ENCODE measurements at places on chromosomes 5 and 9.

GRCh38 chr5:174825587-174825986, 101.2 kb downstream of the MSX2 start:
- no peak for DNase-seq

- DNase-seq: no peak
These were observed 50.9 kb downstream of the GPR107 start for GRCh38 chr9:130104491-130105193.

- DNase-seq: no peak
These were observed 6.6 kb upstream of the CNOT6 start for GRCh38 chr5:180487556-180487955.

DNA sequence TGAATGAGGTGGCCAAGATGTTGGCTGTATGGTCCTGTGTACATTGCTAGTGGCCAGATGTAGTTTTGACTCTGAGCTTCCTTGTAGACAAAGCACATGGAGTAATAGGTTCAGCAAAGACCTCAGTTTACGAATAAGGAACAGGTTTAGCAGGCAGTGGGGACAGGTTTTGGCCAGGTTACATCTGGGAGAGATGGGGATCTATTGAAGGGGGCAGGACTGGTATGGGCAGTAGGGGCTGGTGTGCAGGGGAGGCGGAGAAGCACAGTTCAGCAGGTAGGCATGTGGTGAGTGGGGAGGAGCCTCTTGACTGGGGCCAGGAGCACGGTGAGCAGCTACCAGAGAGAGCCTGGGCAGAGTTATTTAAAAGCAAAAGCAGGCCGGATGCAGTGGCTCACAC, 67.3 kb downstream of the PDZD2 start:
- DNase-seq: no peak

GRCh38 chr5:33857037-33857436, 34.8 kb downstream of the ADAMTS12 start:
- DNase-seq: no peak

- DNase-seq: no peak
These were observed 1.7 kb downstream of the KIF4B start for GRCh38 chr5:155015239-155015638.

DNA sequence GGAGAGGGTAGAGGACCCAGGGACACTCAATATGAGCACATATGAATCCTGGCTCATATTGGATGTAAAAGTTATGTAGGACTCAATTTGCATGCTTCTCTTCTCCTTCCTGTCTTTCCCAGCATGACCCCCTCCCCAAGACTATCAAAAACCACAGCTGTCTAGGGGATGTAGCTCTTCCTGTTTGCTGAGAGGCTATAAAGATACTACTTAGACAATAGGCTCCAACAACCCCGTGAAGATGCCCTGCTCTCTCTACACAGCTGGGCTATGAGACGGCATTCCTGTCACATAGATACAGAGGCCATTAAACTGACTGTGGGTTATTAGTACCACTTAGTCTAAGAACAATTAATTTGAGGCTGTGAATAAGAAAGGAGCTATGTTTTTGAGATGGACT, 56.5 kb upstream of the PCSK1 start:
- no peak for DNase-seq

DNA sequence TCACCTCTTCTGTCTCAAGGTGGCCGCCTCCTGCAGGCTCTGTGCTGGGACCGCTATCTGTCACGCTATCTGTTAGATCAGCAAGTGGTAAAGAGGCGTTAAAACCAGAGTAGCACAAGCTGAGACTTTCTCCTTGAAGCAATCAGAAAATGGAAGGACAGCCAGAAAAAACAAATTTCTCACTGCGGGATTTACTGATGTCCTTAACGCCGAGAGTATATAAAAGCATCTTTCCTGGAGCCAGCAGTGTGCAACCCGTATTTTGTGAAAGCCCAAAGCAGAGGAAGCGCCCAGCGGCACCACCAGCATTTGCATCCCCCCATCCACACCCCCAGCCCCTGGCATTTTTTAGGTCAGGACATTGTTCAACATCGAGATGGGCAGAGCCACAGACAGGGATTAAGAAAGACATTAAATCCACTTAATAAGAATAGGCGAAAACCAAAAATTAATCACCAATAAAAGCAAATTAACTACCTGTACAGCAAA, 48.6 kb downstream of the DUSP1 start:
- no peak for DNase-seq

- no peak for DNase-seq
These were observed 68.9 kb upstream of the LPAR1 start for GRCh38 chr9:111107141-111107540.

GRCh38 chr9:126611193-126611591, 2.5 kb upstream of the LMX1B start:
- DNase-seq: no peak

DNA sequence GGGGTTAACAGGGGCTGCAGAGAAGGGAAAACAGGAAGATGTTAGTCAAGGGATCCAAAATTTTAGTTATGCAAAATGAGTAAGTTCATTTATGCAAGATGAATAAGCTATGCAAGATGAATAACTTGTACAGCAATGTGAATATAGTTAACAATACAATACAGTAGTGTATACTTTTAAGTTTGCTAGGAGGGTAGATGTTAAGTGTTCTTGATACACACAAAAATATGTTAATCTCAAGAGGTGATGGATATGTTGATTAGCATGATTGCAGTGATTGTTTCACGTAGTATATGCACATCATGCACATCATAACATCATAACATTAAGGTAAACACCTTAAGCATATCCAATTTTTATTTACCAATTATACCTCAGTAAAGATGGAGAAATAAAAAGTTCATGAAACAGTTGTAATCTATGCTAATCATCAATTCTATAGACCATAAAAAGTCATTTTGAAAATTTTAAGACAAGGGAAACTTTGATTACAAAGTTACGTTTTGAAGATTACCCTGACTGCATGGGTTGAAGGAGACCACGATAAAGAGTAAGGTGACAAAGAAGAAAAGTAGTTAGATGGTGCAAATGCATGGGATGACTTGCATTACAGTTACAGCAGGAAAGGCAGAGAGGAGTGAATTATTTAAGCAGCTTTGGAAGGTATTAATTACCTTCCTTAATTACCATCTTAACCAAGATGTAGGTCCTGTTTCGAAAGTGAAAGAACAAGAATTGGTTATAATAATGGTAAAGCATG, 31.4 kb downstream of the FAM174A start:
- no peak for DNase-seq

GRCh38 chr5:169081000-169081724, 219.8 kb downstream of the SLIT3 start:
- DNase-seq: no peak

DNA sequence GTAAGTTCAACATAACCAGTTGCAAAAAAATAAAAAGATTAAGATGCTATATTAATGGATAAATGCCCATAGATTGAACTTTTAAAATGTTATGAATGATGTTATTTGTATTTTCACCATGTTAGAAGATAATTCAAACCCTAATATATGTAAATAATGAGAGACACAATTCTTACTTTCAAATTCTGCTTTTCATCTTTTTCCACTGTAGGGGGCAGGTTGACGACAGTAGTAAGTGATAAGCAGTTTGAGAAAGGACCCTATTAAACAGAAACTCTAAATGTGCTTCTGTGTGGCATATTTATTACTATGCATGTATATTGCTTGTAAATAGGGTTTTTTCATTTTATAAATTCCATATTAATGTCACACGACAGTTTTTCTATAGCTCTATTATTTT, 591.1 kb downstream of the SEMA5A start:
- no peak for DNase-seq

GRCh38 chr9:131304676-131305355, 15.3 kb downstream of the PLPP7 start:
- DNase-seq: no peak

DNA sequence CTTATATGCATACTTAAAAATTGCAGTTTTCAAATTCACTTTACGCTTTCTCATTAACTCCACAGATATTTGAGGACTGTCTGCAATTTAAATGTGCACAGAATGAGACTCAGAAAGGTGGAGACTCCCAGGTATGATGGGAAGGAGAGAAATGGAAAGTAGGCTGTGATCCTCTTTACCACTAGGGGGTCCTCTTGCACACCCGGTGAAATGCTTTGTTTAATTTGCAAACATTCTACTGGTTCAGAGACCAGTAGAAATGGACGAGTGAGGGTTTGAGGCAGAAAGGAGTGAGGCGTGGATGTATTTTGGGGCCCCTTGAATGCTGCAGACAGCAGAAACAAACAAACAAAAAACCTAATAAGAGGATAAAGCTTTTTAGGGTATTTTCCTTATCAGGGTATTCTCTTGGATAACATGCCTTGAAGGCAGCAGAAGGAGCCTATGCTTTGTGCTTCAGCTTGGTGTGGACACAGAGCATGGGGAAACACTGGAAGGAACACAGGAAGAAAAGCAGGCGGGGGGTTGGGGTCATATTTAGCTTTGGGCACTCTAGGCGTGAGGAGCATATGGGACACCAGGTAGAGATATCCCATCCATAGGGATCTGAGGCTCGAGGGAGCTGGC, 410.1 kb downstream of the DMRT2 start:
- peak; percentile 21 for DNase-seq

DNA sequence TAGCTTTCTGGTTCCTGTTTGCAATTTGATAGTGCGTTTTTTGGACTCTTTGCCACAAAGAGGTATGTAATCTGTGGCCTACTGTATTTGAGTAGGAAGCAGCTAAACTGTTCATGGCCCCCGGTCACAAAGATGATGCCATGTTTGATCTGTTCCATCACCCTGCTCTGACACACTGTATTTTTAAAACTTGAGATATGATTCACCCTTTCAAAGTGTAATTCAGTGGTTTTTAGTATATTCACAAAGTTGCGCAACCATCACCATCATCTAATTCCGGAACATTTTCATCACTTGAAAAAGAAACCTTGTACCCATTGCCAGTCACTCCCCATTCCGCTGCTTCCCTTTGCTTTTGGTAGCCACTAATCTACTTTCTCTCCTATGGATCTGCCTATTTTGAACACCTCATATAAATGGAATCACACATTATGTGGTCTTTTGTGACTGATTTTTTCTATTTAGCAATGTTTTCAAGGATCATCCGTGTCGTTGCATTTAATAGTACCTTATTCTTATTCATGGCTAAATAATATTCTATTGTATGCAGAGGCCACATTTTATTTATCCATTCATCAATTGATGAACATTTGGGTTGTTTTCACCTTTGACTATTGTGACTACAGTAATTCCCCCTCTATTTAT, 141.6 kb downstream of the NR3C1 start:
- no peak for DNase-seq

DNA sequence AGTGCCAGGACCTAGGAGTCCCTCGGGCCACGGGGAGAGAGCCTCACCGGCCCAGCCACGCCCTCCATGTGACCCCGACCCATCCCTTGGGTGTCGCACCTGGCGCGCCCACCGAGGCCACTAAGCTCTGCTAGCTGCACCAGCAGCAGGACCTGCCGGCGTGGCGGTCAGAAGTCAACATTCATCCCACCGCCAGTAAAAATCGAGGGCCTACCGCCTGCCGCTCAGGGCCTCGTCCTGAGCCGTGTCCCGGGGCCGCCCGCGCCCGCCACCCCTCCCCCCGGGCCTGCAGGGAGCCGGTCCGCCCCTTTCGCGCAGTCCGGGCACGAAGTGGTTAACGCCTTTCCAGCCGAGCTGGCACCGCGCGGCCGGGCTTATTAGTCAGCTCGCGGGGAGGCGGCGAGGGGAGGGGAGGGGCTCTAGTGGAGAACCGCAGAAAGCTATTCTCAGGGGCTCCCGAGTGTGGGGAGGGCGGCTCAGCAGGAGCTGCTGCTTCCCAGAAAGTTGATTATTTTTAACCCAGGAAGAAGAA, 124.4 kb downstream of the C9orf50 start:
- DNase-seq: peak; percentile 65

DNA sequence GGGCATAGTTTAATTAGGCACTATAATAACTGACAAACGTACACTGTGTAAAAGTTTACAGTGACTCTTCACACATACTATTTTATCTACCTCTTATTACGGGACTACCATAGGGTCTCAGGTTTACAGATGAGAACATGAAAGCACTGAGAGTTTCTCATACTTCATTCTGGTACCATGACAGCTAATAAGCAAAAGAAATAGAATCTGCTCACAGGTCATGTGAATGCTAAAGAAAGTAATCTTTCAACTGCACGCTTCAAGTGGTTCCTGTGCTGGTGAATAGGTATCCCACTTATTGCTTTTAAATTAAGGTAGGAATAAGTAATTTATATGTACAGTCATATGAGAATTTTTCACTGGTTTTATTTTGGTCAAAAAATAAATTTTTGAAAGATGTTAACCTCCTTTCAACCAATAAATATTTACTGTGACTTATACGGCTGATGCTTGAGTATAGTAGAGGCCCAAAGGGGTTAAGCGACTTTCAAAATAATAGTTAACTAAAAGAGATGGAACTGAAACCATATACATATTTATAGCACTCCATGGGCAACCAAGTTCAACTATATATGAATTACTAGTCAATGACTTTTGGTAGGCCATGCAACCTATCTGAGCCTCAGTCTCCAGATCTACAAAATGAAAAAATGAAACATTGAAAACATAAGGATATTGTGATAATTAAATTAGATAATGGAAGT, 8.1 kb downstream of the CDKN2A start:
- no peak for DNase-seq

DNA sequence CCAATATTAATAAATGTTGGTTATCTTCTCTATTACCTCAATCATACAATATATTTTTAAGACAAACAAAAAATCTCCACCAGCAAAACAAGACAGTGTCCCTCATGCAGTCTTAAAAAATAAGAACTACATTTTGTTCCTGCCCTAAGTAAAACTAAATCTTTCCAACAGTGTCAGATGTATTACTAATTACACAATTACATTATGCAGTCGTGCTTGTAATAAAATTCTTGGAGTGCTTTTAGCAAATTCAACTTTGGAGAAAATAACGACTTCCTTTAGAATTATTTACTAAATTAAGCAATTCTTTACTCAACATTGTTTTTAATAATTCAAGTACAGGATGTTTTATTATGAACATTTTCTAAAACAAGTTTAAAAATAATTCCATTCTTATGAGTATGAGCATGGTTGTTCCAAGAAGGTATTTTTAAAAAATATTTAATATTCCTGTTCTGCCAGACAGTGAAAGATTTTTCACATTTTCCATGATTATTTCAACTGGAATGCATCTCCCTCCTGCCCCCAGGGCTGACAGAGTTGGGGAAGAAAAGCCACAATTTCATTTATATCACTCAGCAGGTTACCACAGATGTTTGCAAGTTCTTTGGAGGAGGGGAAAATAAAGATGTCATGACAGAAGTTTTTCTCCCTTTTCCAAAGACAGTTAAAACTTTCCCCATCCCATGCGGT, 137.9 kb downstream of the FAM114A2 start:
- DNase-seq: no peak

- no peak for DNase-seq
These were observed 185.0 kb downstream of the SEMA6A start for GRCh38 chr5:116389601-116390000.

- no peak for DNase-seq
These were observed 16.5 kb upstream of the NRARP start for GRCh38 chr9:137318602-137319001.

GRCh38 chr5:154172785-154173184, 17.7 kb upstream of the GALNT10 start:
- no peak for DNase-seq
